ENCODE measurements at places on chromosomes 3 and 15. TPM values are rescaled to one million over a fixed set of nuclear protein-coding genes. Genes with fewer than 3 reads are reported as not detected.
A peak's percentile ranks its signal among the peaks of the same experiment; 100 is the strongest.

DNA sequence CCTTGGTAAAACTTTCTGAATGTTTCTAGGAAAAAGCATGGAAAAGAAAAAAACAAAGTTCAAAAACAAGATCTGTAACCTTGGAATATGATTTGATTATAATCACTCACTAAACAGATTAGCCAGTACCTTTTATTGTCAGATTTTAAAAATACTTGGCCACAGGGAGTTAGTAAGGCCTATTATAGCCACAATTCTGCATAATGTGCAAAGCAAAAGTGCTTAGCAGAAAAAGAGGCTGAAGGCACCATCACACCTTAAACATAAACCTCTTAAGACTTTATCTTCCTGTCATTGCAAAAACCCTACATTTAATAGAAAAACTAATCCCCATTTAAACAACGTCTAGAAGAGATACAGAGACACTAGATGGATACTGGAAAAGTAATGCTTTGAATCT, 41.8 kb downstream of the CHSY1 start:
- H3K27ac ChIP-seq: peak overlapping the region; percentile 87
- no peak for DNase-seq
- H3K4me1 ChIP-seq: peaks cover 89% of the 10 kb centered on the region
- H3K4me3 ChIP-seq: no peak overlapping the region

DNA sequence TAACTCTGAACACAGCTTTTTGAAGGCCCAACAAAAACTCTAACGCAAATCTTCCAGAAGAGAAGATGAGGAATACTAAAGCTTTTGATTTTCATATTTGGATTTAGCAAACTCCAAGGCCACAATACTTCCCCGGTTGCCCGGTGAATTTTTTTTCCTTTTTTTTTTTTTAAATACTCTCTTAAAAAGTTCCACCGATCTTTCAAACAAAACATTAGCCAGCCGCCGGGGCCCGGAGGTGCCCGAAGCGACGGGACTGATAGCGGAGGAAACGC, 2.3 kb downstream of the FOXL2 start:
- no peak for DNase-seq
- H3K4me1 ChIP-seq: peaks cover 41% of the 10 kb centered on the region
- peak overlapping the region; percentile 89 for H3K4me3 ChIP-seq
- peaks cover 86% of the 10 kb centered on the region for H3K27me3 ChIP-seq
- H3K27ac ChIP-seq: no peak overlapping the region

GRCh38 chr3:12288182-12289129, at the start of gene PPARG:
Gene PPARG, plus strand, starts transcription at chr3:12289070. Its CDS starts 90,642 bp downstream, at chr3:12379712.
- no peaks in the 10 kb centered on the region for H3K36me3 ChIP-seq
- no peaks in the 10 kb centered on the region for H3K4me1 ChIP-seq
- DNase-seq: peak; percentile 23
- peak within 1 kb of the TSS; percentile 79 for H3K4me3 ChIP-seq
- H3K27ac ChIP-seq: no peak within 1 kb of the TSS

DNA sequence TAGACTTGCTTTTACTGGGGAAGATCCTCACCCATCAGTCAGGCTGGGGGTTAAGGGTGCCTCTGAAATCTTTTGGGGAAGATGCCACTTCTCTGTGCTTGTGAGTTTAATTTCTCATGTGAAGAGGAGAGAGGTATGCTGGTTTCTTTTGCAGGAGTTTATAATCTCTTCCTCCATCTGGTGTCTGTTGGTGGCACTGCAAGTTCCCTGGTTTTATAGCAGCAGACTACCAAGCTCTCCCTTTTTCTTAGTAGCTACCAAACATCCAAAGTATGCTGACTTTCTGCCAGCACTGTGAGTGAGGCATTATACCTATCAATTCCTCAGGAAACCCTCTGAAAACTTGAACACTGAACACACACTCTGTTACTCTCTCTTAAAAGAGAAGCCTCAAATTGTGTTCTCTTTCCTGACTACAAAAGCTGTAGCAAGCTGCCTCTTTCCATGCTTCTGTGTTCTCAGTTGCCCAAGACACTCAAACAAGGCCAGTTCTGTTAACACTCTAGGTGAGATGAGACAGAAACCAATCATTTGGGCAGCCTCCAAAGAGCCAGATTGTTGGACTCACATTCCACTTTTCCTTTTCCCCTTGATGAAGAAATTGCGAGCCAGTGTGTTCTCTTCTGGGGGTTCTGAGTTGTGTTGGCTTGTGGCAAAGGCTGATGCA, 299.5 kb downstream of the GAP43 start:
- H3K36me3 ChIP-seq: peaks cover 2% of the 10 kb centered on the region
- H3K4me1 ChIP-seq: no peaks in the 10 kb centered on the region
- H3K27ac ChIP-seq: no peak overlapping the region
- H3K4me3 ChIP-seq: no peak overlapping the region
- no peak for DNase-seq

- H3K27ac ChIP-seq: no peak overlapping the region
- no peak for DNase-seq
- peaks cover 5% of the 10 kb centered on the region for H3K27me3 ChIP-seq
- H3K4me3 ChIP-seq: no peak overlapping the region
- H3K4me1 ChIP-seq: peaks cover 6% of the 10 kb centered on the region
These were observed 209.8 kb downstream of the PDCD6IP start for GRCh38 chr3:34008191-34008590.

DNA sequence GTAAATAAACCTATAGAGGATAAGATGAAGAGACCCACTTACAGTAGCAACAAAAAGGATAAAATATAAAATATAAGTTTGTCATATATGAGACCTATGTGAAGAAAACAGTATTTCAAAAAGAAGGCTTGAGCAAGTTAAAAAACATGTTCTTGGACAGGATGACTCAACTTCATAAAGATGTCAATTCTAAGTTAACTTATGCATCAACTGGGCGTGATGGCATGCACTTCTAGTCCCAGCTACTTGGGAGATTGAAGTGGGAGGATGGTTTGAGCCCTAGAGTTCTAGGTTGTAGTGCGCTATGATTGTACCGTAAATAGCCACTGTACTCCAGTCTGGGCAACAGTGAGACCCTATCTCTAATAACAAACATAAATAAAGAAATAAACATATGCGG, 59.7 kb downstream of the PDCD6IP start:
- H3K4me1 ChIP-seq: peaks cover 22% of the 10 kb centered on the region
- H3K4me3 ChIP-seq: no peak overlapping the region
- H3K27me3 ChIP-seq: no peaks in the 10 kb centered on the region
- no peak for DNase-seq
- H3K36me3 ChIP-seq: peaks cover 28% of the 10 kb centered on the region
- no peak overlapping the region for H3K27ac ChIP-seq

The MUC13 gene
- not detected for total RNA-seq

GRCh38 chr15:33539825-33540573, 229.2 kb downstream of the RYR3 start:
- H3K4me3 ChIP-seq: no peak overlapping the region
- H3K27ac ChIP-seq: no peak overlapping the region
- peaks cover 31% of the 10 kb centered on the region for H3K27me3 ChIP-seq
- no peaks in the 10 kb centered on the region for H3K36me3 ChIP-seq
- no peak for DNase-seq

DNA sequence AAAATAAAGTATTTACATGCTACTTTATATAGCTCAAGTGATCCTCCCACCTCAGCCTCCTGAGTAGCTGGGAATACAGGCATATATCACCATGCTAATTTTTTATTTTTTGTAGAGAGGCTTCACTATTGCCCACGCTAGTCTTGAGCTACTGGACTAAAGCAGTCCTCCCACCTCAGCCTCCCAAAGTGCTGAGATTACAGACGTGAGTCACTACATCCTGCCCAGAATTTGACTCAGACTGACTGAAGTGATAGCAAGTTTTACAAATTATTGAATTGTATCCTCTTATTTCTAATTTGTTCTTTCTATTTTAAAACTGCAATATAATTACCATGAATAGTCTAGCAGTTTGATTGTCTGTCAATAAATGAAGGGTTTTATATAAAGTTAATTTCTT, 210.3 kb upstream of the CGNL1 start:
- H3K36me3 ChIP-seq: peaks cover 3% of the 10 kb centered on the region
- no peak overlapping the region for H3K4me3 ChIP-seq
- H3K27ac ChIP-seq: no peak overlapping the region
- DNase-seq: no peak
- H3K27me3 ChIP-seq: no peaks in the 10 kb centered on the region

GRCh38 chr3:29186131-29186599, 94.7 kb upstream of the RBMS3 start:
- no peak for DNase-seq
- H3K36me3 ChIP-seq: no peaks in the 10 kb centered on the region
- no peak overlapping the region for H3K27ac ChIP-seq
- H3K4me1 ChIP-seq: peaks cover 24% of the 10 kb centered on the region
- H3K4me3 ChIP-seq: no peak overlapping the region

DNA sequence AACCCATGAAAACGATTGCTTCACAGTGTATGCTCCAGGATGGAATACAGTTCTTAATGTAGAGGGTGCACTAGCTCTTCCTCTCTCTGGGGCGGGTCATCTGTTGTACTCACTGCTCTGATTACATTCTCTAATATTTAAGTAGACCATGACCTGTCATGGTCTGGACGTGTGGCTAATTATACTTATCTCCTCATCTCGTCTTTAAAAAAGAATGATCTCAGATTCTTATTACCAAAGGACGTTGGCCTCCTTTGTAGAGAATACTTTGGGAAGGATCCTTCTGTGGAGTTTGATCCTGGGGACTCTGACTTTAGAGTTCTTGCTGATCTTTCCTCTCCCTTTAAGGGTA, 48.4 kb upstream of the TRAK1 start:
- H3K27me3 ChIP-seq: no peaks in the 10 kb centered on the region
- no peak overlapping the region for H3K4me3 ChIP-seq
- H3K4me1 ChIP-seq: peaks cover 31% of the 10 kb centered on the region

The TMCO5A gene
- not detected for total RNA-seq

The CCDC39 gene
- total RNA-seq: not detected

DNA sequence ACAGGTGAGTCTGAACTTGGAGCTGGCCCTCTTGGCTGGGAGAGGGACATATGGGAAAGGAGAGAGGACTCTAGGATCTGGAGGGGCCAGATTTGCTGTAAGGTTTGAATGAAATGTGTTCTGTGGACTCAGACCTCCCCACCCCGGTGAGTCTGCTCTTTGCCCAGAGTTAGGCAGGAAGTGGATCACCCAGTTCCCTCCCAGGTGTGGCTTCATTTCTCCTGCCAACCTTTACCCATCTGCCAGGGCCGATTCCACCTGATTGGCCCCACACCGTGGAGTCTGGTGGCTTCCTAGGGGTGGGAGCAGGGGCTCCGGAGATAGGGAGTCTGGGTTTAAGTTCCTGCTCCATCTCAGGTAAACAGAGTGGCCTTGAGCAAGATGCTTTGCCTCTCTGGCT, 25.5 kb downstream of the CD276 start:
- no peak for DNase-seq
- no peak overlapping the region for H3K27ac ChIP-seq
- H3K36me3 ChIP-seq: no peaks in the 10 kb centered on the region
- H3K4me3 ChIP-seq: no peak overlapping the region
- no peaks in the 10 kb centered on the region for H3K4me1 ChIP-seq

DNA sequence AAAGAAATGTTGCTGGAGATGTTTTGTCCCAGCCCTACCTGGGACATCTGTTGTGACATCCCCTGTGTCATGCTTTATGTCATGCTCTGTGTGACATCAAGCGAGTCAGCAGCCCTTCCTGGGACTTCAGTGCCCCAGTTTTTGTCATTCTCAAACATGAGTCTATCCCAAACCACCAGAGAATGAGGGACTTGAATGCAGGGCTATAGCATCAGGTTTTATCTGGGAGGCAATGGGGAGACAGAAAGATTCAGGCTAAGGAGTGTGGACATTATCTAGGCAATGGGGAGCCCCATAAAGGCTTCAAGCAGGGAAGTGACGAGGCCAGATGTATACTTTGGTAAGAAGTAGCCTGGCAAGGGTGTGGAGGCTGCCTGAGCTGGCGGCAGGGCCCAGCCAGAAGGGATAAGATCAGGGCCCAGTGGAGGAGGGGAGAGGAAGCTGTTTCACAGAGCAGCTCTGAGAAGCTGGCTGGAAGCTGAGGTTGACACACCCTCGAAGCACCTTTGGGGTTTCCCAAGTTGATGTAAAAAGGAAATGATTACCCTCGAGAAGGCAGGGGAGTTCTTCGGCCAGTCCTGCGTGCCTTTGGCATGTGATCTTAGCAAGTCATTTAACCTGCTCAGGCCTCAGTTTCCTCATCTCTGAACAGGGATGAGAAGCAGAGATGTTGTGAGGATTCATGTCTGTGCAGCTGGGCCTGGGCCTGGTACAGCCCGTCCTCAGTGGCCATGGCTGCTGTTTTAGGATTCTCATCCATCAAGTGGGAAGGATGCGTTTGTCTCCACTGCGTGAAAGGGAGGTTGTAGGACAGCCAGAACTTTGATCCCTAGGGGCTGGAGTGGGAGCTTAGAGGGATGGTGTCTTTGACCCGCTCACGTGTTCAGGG, 34.3 kb downstream of the IRAK2 start:
- H3K27ac ChIP-seq: peak overlapping the region; percentile 92
- no peaks in the 10 kb centered on the region for H3K27me3 ChIP-seq
- peak; percentile 79 for DNase-seq
- no peaks in the 10 kb centered on the region for H3K36me3 ChIP-seq

- H3K4me3 ChIP-seq: no peak overlapping the region
- no peaks in the 10 kb centered on the region for H3K27me3 ChIP-seq
- no peak overlapping the region for H3K27ac ChIP-seq
- H3K36me3 ChIP-seq: peaks cover 4% of the 10 kb centered on the region
- H3K4me1 ChIP-seq: peaks cover 12% of the 10 kb centered on the region
These were observed 42.4 kb downstream of the CP start for GRCh38 chr3:149179220-149179619.

The ITPKA gene
- total RNA-seq: 12.9 TPM

DNA sequence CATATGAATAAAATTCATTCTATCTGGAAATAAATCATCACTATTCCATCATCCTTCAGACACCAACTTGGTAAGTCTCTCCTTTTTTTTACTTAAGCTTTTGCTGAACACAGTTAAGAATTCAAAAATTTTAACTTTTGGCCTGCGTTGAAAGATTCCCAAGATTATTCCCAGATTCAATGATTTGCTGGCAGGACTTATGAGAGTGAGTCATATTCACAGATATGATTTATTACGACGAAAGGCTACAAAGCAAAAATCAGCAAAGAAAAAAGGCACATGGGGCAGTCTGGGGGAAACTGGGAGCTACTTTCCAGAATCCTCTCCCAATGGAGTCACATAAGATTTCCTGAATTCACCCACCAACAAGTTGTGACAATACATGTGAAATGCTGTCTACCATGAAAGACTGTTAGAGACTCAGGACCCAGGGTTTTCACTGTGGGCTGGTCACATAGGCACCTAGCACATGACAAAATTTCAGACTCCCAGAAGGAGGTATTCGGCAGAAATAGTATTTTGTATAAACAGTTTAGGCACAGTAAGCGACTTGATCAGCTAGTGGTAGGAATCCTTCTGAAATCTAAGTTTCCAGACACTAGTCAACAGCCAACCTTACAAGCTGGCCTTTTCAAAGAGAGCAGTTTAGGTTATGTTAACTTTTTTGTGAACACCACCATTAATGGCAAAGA, 82.1 kb downstream of the DLG1 start:
- H3K4me3 ChIP-seq: no peak overlapping the region
- H3K27ac ChIP-seq: no peak overlapping the region
- no peak for DNase-seq

The CAV3 gene
- total RNA-seq: not detected
